ENCODE measurements at places on chromosomes 7 and 10.

DNA sequence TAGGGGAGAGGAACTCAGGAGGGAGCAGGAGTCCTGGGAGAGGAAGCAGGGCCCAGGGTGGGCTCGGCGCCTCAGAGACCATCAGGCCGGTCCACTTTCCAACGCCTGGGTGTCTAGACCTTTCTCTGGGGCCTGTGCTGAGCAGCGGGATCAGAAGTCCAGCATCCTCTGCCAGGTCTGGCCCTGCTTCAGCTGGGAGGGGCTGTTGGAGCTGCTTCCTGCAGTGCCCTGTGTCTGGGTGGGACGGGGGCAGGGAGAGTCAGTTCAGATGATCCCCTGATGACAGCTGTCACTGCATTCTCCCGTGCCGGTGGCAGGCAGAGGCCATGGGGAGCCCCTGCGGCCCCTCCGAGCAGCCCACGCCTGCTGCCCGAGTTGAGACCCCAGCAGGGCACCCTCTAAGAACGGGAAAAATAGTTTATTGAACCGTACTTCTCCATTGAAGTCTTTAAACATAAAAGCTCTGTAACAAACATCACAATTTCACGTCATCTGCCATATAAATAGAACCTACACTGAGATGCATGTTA lies 23.3 kb downstream of the AP5Z1 start:
- DNase-seq, result no peak

GRCh38 chr7:44607141-44608068 lies 978 bp downstream of the OGDH start:
- peak; percentile 36 for DNase-seq

- peak; percentile 92 for DNase-seq
Measured at GRCh38 chr10:12614177-12614995, 265.0 kb downstream of the CAMK1D start.

DNA sequence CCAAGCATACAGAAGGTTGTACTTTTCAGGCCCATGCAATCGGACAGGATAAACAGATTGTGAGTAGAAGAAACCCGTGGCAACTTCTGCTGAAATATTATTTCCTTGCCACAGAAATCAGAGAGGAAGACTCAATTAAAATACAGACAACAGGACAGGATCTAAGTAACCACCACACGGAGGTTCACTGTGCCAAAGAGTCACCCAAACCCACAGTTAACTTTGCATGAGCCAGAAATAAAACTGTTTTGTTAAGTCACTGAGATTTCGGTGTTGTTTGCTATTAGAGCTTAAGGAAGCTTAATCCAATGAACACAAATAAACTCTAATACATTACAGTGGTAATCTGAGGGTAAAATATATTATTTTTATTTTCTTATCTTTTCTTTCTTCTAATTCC lies 14.0 kb downstream of the PNPLA8 start:
- DNase-seq, result no peak

- DNase-seq, result no peak
Measured at GRCh38 chr7:37234928-37235327, 213.7 kb downstream of the ELMO1 start.

DNA sequence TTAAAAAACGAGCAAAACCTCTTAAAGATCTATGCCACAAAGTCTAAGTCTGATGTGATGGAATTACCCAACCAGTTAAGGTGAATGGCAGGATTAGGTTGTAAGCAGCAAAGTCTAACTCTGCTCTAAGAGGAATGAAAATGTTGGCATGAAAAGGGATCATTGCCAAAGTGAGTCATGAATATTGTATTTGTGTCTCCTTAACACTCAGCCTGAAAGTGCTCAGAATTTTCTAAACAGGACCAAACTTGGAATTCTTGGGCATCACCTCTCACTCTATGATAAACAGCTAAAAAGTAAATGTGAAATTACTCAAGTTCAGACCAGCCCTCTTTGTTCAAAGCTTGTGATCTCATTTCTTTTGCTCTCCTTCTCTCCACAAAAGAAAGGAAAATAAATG lies 27.0 kb downstream of the PPP1R3A start:
- DNase-seq, result no peak

Data from NCI-H146 (cell line).